ENCODE measurements at places on chromosomes 11 and 22.

GRCh38 chr22:50737728-50738648 lies at the start of gene ACR:
Gene ACR, plus strand, starts transcription at chr22:50738204. Its CDS starts 32 bp downstream, at chr22:50738236.
- no peak for DNase-seq

DNA sequence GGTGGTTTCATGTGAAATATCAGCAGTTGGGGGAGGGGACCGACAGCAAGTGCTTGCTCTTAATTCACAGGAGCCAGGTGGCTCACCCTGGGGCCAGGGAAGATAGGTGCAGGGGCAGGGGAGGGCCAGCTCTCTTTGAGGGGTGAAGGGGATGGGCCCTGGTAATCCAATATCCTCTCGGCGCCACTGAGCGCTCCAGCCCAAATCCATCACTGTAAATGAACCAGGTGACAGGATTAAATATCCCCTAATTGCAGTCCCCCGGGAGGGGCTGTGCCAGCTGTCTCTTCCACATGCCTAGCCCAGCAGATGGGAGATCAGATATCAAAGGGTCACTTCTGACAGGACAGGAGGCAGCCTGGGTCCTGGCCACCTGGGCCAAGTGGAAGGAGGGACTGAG lies 531.8 kb upstream of the CADM1 start:
- DNase-seq, result no peak

DNA sequence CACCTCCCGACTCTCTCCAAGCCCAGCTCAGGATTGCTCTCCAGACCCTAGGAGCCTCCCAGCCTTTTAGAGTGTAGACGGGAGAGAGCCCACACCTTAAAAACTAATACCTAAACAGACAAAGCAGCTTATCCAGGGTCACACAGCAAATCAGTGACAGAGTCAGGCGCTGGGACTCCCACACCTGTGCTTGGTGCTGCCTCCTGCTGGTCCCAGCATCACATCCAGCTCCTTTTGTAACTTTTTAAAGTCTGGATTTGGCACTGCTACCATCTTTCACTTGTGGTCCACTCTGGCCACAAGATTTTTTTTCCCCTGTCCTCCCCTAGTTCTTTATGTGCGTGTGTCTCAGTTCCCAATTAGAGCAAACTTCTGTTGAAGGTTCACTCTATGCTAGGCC lies 4.7 kb downstream of the ANO1 start:
- no peak for DNase-seq

DNA sequence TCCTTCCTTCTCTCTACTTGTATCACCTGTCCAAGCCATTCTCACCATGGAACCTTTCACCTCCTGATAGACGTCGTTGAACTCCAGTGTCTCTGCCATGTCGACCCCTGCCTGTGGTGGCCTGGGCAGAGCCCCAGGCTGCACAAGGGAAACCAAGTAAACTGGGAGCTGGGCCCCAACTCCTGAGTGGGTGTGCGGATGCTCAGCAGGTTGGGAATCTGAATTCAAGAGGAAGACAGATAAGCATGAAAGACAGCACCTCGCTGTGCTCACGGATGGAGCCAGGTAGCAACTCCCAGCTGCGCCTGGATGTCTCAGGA lies 709 bp downstream of the SSRP1 start:
- no peak for DNase-seq

- DNase-seq, result no peak
These were observed 3.8 kb downstream of the DGCR2 start for GRCh38 chr22:19118329-19118880.
